ENCODE measurements at places on chromosomes 11 and 22. TPM values are rescaled to one million over a fixed set of nuclear protein-coding genes. Genes with fewer than 3 reads are reported as not detected.

DNA sequence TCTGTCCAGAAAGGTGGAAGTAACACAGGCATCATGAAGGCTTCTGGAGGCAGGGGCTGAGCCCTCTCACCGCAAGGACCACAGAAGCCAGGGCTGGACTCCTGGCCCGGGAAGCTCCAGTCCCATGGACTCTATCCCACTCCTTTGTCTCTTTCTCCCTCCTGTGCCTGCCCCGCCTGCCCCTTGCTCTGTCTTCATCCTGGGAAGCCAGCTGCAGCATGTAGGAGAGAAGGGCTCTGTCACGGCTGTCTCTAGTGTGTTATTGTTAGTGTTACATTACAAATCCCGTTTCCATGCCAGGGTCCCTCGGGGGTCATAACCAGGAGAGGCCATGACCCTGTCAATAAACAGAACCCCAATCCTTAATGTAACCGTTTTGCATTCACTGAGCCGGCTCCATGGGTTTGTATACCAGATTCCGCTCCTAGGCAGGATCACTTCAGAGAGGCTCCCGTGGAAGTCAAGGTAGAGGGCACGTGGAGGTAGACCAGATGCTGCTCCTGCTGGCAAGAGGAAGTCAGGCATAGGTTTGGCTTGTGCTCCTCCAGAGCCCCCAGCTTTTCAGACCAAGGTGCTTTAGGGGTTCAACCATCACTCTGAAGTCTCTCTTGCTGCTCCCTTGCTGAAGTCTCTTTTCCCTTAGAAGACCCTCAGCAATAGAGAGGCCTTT lies 293.2 kb downstream of the ETS1 start:
- DNase-seq, result no peak

- no peak for DNase-seq
Measured at GRCh38 chr11:65814131-65814985, 19.4 kb upstream of the SNX32 start.

Gene CNGA4
- total RNA-seq, result 0.36 TPM

DNA sequence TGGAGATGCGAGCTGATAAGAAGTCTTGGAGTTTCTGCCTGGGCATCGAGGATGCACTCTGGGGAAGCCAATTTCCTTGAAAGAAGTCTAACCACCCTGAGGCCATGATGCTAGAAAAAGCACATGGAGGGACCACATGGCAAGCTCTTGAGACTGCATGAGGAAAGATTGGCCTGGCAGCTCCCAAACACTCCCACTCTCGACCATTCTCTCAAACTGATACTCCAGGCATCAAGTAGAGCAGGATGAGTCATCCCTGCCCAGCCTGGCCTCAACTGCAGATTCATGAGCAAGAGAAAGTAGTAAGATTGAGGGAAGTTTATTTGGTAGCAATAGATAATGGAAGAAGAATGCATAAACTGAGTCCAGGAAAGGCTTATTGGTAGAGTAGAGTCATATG lies 194.3 kb downstream of the KIF18A start:
- no peak for DNase-seq

Gene ZBTB16
- 4.2 TPM for total RNA-seq

DNA sequence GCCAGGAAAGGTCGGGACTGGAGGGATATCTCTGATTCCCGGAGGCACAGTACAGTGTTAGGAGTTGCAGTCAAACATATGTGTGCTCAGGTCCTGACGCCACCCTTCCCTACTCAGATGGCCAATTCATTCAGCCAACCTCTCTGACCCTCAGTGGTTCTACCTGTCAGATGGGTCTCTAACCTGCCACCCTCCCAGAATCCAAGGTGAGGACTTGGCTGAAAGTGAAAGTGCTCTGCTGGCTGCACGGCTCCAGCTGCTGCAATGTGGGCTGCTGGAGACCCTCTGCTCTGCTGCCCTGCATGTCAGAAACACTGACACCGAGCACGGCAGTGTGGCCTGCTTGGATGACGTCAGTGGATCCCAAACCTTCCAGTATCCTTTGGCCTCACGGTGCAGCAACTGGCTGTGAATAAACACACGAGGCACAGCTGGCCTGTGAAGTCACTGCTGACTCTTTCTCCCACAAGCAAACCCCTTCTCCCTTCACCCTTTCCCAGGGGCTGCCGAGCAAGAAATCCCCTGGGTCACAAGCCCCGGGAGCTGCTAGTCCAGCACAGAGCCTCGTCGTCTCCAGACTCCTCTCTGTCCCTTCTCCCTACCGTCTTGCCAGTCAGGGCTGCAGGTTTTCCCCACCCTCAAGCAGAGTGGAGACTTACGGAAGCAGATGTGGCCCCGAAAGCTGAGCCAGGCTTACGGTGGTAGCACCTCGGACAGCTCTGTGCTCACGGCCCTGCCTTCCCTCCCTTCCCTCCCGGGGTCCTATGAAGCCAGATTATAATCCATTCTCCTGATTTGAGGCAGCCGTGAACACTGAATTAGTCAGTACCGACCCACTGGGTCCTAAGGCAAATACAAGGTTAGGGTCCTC lies 24.3 kb downstream of the KIAA0930 start:
- no peak for DNase-seq

GRCh38 chr11:114876234-114876633 lies 197.9 kb downstream of the NXPE2 start:
- no peak for DNase-seq

DNA sequence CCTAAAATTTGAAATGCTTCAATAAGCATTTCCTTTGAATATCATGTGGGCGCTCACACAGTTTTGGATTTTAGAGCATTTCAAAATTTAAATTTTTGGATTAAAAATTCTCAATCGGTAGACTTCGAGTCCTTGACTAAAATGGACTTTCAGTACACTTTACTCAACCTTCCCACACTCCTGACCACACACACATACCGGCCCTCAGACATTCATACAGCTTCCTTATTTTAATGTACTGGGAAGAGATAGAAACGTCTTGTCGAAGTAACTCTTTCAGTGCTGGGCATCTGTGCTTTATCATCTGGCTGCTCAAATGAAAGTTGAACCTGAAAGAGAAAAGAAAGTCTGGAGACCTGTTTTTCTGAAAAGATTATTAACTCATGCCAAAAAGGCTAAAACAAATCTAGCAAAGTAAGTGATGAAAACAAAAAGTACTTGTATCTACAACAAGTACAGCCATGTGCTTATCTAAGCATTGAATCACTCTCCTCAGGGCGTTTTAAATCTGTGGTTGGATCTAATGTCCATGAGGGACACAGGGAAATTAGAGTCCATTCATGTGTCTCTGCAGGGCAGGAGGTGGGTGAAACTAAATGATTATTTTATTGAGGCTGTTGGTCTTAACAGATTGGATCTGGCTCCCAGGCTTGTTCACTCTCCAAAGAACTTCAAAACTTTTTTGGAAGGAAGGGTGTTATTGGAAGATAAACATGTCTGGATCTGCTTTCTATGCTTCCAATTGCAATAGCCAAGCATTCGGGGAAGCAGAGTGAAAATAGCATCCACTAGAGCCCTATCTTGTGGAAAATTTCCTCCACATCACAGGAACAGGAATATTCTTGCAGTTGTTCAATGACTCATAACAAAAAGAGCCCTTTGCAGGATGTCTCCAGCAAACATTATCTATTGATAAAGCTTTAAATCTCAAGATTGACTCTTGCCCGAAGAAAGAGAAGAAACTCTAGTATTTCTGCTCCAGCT lies 47.0 kb downstream of the CARD18 start:
- no peak for DNase-seq

Gene HBB
- 418 TPM for total RNA-seq

GRCh38 chr11:116836632-116836991 lies 810 bp downstream of the APOA1 start:
- no peak for DNase-seq

Gene SERPING1
- total RNA-seq, result 16.7 TPM

GRCh38 chr11:10005955-10006525 lies 288.0 kb downstream of the SBF2 start:
- no peak for DNase-seq
